ENCODE measurements at places on chromosomes 16 and 17.

GRCh38 chr17:17028059-17028877, 14.0 kb upstream of the MPRIP start:
- peak; percentile 59 for DNase-seq

DNA sequence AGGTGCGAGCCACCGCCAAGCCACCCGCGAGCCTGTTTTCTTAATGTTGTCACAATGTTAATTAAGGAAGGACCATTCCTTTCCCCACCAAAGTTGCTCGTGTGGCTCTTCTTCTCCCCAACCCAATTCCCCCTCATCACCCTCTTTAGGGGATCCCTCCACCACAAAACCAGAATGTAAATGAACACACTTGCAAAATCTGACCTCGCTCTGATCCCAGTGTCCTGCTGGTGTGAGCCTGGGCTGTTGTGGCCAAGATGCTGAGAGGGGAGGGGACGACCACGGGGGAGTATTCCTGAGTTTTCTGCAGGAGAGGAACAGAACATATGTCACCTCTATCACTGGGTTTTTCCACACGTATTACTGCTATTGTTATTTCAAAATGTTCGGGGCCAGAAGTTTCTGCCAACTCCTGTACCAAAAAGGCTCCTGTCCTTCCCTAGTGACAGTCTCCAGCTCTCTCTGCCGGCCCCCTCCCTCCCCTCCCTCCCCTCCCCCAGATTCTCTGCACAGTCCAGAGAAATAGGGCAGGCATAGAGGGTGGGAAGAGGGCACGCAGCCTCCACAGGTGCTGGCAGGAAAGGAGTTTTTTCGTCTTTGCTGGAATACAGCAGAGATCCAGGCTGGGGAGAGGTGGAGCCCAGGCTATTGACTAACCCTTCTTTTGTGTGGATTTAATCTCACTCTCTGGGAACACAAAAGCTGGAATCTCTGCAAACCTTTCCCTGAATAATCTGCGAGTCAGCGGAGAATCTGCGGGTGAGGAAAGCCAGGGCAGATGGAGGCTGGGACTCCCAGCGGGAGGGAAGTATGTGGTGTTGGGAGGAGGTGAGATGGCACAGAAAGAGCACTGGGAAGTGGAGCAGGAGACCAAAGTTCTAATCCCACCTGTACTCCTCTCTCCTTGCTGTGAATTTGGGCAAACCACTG, 4.5 kb upstream of the CA4 start:
- no peak for DNase-seq

GRCh38 chr17:47698749-47699535, 5.0 kb downstream of the TBKBP1 start:
- peak; percentile 61 for DNase-seq

GRCh38 chr16:54504372-54504771, 217.8 kb upstream of the IRX3 start:
- peak; percentile 43 for DNase-seq

- no peak for DNase-seq
Observed at GRCh38 chr17:32335046-32335445, 6.9 kb downstream of the C17orf75 start.

DNA sequence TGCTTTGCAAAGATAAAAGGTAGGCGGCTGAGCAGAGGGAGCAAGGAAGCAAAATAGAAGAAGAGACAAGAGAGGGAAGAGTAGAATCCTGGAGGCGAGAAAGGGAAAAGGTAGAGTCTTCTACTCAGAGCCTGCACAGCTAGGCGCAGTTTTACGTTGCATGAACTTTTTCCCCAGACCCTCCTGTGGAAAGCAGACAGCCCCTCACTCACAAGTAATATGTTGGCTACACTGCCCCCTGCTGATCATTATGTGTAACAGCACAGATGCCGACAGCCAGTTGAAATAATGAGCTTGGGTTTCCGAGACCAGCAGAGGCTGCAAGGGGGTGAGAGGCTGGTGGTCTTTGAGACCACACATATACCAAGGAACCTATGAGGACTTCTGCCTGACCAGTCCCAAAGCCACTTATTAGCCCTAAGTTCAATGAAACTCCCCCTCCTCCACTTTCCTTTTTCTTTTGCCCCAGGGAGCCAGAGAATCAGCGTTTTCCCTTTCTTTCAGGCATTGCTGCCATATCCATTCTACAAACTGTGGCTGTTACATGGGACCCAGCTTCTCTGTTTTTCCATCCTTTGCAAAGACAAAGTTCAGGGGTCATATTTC, 22.5 kb upstream of the CMTR2 start:
- no peak for DNase-seq

DNA sequence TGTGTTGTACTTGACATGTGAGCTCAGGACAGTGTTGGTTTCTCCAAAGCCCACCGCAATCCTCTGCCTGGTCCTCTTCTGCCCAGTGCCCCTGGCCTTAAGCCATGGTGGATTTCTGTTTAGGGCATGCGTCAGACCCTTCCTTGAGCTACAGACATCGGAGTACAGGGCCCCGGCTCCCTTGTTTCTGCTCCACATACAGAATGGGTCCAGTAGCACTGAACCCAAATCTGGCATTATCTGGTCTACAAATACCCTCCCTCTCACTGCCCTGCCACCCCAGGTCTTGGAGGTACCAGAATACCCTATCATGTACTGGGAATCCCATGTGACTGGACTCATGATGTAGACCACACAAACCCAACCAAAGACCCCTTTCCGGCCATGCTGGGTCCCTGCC, 27.4 kb upstream of the ZNHIT3 start:
- no peak for DNase-seq

DNA sequence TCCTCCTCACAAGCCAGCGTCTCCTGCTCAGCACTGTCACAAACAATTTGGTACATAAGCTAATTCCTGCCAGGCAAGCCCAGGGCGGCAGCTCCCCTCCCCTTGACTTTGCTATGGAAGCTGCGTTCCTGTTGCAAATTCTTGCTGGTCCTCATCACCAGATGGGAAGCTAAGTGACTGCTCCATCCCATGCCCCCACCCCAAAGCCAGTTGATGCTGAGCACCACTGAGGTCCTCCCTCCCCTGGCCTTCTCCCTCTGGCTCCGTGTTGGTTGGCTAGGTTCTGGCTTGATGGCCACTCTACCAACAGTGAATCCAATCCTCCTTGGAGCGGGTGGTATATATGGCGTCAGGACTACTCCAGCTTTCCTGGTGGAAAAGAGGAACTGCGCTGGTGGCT, 34.4 kb downstream of the PIPOX start:
- no peak for DNase-seq

DNA sequence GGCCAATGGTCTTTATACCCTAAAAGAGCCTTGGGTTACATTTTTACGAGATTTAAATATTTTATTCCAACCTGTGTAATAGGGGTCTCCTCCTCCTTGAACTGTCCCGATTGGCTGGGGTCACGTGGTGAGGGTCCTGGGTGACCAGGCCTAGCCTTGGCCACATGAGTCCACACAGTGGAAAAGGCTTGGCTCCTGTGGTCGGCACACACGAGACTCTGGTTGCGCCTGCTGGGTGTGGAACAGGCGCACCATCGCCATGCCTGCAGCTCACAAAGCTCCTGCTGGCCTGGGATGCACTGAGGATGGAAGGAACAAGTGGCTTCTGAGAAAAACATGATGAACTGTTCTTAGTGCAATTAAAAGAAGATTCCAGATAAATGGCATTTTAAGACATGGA, 103.9 kb upstream of the ZNF750 start:
- DNase-seq: no peak

DNA sequence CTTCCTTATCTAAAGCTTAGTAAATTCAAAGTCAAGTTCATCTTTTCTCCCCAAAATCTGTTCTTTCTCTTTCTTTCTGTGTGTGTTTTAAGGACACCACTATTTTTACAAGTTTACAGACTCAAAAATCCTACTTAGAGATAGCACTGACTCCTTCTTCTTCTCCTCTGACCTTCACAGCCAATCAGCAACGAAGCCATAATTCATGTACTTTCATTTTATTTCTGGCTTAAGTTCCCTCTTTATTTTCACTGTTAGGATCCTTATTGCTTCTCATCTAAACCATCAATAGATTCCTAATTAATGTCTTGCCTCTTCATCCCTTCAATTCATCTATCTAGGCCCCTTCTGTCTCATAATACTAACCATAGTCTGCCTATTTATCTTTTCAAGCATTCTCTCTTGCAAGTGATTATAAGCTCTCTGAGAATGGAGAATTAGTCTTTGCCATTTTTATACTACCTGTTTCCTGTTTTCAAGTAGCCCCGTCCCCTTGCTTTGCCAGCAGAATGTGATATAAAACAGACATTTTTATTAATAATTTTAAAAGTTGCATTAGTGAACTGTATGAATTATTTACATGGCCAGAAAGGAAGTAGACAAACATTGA, 27.0 kb downstream of the CDC27 start:
- DNase-seq: no peak

DNA sequence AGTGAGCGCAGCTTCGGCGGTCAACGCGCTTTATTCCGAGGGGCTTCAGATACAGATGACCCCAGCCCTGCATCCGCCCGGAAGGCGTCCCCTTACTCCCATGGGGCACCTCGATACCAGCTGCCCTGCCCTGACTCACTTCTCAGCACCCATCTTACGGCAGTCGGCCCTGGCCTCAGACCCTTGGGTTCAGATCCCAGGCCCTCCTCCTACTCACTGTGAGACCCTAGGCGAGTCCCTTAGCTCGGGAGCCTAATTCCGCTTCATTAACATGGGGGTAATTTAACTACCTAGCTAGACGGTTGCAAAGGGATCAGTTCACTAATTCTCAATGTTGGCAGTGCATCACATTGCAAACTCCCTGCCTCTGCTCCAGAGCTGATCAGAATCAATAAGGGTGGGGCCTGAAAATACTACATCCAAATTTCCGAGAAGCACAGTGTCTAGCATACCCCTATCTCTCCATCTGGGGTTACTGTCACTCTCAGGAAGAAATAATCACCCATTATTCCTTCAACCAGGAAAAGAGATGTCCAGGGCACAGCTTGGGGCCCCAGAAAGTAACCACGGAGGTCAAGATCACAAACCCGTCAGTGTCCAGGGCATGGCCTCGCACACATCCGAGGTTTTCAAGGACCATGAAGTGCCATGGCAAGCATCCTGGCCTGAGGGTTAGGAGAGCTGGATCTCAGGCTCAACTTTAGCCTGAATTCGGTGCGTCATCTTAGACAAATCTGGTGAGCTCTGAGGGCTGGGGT, 415 bp upstream of the FLOT2 start:
- DNase-seq: no peak

GRCh38 chr16:729768-730665, 3.1 kb downstream of the HAGHL start:
- DNase-seq: no peak
